ENCODE measurements at places on chromosomes 1 and 21. TPM values are rescaled to one million over a fixed set of nuclear protein-coding genes. Genes with fewer than 3 reads are reported as not detected.

FOXD2 gene
- 1.9 TPM for total RNA-seq

DNA sequence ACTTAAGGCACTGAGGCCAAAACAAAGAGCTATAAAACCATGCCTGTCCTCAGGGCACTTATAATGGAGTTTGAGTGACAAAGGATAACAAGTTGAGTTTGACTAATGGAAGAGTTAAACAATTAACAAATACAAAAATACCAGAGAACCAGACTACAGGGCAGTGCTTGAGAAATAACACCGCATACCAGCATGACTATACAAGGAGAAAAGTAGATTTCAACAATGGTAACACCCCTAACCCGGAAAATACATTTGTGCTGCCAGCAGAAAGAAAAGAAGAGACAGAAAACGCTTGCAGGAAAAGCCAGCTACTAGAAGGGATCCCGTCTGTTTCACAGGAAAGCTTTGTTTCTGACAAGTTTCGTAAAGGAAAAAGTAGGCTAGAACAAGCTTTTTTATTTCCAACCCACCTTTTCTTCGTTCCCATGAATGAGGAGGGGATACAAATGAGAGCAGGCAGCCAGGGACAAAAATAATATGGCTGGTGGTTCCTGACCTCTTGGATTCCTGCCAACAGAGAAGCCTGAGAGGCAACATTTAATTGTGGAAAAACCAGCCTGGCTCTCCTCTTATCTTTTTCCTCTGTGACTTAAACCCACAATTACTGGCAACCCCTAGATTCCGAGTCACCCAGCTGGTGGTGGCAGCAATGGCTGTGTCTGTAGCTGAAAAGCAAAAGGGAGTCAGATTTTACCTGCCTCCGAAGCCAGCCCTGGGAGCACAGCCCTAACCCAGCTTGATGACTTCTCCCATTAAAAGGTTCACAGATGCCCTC is 56.5 kb downstream of the WLS start:
- DNase-seq: no peak

- DNase-seq: no peak
Measured at GRCh38 chr1:18748435-18748834, 111.0 kb downstream of the TAS1R2 start.

DNA sequence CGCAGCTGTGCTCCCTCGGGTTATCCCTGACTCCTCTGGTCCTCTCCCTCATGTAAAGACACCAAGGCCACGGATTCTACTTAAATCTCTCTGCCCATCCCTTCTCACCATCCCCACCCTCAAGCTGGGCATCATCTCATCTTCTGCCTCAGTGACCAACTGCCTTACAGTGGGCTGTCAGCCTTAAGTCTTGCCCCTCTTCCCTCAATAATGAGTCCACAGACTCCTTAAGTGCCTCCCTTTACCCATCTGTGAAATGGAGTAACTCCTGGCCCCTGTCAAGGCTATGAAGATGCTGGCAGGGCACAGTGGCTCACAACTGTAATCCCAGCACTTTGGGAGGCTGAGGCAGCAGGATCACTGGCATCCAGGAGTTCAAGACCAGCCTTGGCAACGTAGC is 12.1 kb downstream of the SH3BGRL3 start:
- DNase-seq: no peak

GRCh38 chr1:154884869-154885701 is 15.0 kb upstream of the KCNN3 start:
- no peak for DNase-seq

TMPRSS2 gene
- total RNA-seq: 1.1 TPM

DNA sequence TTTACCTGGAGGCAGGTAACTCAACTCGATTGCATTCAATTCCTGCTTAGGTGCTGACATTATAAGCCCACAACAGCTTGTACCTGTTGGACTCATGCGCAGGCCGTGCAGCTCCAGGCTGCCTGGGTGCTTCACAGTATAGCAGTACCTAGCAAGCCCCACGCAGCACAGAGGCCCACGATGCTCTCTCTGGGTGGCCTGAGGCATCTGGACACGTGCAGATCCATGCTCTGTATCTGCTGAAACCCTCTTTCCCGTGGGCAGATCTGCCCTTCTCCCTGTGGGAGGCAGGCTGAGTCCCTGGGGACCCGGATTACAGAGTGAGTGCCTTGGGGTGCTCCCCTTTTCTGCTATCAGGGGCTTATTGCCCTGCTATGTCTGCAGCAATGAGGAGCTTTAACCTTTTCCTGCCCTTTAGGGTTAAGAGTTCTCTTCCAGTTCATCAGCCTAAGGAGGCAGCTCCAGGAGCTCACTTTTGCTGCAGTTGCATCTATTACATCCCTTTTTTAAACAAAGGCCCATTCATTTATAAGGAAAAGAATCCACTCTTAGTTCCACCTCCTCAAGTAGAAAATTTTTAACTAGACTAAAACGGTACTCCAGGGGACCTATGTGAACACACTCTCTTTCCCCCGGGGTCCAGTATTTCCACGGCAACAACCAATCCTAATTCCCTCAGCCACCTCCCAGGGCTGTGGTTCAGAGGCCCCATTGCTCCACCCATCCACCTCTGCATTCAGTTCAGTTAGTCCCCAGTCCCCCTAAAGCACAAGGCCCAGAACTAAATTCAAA is 19.3 kb downstream of the ITPKB start:
- no peak for DNase-seq

DNA sequence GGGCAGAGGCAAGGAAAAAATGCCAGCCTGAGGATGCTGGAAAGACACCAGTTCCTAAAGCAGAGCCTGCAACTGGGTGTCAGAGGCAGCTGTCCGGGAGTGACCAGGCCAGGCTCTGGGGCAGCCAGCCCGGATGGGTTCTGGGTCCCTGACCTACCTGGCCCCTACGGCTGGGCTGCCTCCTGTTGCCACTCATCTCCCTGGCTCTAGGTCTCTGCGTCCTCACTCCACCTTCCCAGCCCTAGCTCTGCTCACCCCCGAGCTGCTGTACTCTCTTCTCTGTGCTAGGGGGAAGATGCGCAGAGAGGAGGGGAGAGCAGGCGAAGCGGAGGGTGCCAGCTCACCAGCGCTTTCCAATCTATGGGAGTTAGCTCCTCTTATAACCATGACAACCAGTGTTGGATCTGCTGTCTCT is 9.0 kb downstream of the ARHGEF2 start:
- no peak for DNase-seq

- DNase-seq: no peak
Measured at GRCh38 chr1:1212780-1213344, 1.1 kb downstream of the TNFRSF4 start.

KIF21B gene
- 6.1 TPM for total RNA-seq

NID1 gene
- total RNA-seq: 0.32 TPM

- DNase-seq: no peak
Measured at GRCh38 chr1:84264961-84265360, 36.5 kb upstream of the SAMD13 start.

- no peak for DNase-seq
Measured at GRCh38 chr1:156050376-156050775, 3.2 kb downstream of the UBQLN4 start.

IVL gene
- total RNA-seq: not detected

FBXO2 gene
- total RNA-seq: 81.1 TPM

- no peak for DNase-seq
Measured at GRCh38 chr21:31576428-31576827, 83.1 kb upstream of the SOD1 start.

IGSF9 gene
- 10.3 TPM for total RNA-seq

TSPEAR gene
- not detected for total RNA-seq

DPM3 gene
- total RNA-seq: 113 TPM

WDR64 gene
- total RNA-seq: not detected

LHX8 gene
- not detected for total RNA-seq

DNA sequence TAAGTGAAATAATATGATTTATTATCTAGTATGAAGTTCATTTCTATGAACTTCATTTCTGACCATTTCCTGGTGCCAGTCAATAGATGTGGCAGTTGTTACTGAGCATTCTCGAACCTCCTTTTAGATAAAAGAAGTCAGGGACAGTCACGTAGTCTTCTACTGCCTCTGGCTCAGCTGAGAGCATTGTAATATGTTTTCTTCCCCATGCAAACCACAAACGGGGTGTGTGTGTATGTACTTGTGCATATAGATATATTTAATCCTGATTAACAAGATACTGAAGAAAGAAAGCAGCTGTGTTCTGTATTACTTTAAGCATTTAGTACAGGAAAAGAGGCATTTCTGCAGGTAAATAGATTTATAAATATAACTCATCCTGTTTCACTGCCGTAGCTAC is 21.6 kb downstream of the ZNF684 start:
- no peak for DNase-seq

NKAIN1 gene
- 1.1 TPM for total RNA-seq

DNA sequence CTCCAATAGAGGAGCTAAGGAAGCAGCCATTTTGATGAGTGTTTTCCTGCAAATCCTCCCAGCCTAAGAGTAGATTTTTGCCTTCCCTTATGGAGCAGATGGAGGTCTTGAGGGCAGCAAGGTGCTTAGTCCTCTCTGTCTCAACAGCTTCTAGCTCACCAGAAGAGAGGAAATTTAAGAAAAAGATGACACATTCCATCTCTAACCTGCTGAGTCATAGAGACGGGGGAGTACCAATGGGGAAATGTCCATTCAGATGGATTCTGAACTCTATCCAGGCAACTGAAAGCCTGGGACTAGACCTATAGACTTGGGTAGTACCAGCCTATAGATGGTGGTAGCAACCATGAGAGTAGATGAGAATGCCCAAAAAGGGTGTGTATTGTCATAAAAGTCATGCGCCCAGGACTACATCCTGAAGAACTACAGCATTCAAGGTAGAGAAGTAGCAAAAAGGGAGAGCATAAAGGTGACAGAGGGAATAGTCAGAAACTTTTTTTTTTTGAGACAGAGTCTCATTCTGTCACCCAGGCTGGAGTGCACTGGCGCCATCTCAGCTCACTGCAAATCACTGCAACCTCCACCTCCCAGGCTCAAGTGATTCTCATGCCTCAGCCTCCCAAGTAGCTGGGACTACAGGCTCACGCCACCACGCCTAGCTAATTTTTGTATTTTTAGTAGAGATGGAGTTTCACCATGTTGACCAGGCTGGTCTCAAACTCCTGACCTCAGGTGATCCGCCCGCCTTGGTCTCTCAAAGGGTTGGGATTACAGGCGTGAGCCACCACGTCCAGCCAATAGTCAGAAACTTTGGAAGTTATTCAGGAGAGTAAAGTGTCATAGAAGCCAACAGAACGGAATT is 10.7 kb upstream of the ELOA start:
- DNase-seq: no peak

DNA sequence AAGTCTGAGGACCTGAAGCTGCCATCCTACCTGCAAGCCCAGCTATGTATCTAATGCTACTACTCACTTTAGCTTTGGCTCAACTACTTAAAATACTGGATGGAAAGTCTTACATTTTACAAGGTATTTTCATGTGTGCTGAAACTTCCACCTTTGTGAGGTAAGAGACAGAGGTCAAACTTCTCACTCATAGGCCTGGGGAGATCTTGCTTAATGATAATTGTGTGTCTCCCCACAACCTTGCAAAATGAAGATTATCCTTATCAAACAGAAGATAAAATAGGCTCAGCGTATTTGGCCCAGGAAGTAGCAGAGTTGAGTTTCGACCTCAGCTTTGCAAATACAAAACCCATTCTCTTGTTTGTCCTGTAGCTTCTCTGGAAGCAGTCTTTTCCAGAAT is 63.7 kb downstream of the CENPF start:
- DNase-seq: no peak
